CD4-positive, alpha-beta T cell treated with Interleukin-1 beta for 1 hour (primary cell): ENCODE measurements at places on chromosomes 2 and 18.
A peak's percentile ranks its signal among the peaks of the same experiment; 100 is the strongest.

DNA sequence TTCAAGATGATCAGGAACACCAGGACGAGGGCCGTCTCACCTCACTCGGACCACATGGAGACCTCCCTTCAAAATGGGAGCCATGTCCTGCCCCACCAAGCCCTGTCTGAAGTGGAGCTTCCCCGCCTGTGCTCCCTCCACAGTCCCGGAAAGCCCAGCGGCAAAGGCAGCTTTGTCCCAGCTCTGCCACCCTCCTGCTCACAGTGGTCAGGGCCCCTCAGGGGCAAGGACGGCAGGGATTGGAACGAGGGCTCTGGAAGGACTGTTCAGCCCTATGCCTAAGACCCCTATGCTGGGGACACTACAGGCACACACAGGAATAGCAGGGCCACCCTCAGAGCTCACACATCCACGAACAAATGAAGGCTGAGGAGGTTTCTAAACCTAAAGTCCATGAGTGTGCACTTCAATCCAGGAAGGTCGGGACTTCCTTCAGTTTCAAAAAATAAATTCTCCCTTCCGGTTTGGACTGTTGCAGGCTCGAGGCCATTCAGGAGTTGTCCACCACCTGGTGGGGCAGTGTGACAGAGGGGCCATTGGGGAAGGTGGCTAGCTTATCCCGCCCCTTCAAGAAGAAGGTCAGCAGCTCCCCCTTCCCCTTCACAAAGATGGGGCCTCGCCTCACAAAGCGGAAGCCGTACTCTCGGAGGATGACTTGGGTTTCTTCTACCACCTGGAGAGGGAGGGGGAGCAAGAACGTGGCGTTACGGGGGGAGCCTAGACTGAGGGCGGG lies 26.4 kb downstream of the CENPO start:
- DNase-seq: no peak

DNA sequence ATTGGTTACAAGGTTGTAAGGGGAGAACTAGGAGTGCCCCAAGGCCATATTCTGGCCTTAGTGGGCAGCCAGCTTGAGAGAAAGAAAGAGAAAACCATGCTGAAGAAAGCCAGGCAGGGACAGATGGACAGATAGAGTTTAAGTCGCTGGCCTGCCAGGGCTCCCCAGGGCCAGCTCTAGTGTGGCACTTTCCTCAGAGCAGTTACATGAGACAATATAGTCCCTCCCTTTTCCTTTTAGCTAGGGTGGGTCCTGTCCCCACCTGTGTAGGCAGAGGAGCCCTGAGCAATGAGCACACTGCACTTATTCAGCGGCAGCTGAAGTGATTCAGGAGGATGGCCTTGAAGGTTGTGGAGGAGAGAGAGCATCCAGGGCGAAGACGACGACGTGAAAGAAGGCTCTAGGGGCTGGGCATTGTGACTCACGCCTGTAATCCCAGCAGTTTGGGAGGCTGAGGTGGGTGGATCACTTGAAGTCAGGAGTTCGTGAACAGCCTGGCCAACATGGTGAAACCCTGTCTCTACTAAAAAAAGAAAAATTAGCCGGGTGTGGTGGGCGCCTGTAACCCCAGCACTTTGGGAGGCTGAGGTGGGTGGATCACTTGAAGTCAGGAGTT lies 152.0 kb upstream of the SLC1A4 start:
- DNase-seq: no peak

DNA sequence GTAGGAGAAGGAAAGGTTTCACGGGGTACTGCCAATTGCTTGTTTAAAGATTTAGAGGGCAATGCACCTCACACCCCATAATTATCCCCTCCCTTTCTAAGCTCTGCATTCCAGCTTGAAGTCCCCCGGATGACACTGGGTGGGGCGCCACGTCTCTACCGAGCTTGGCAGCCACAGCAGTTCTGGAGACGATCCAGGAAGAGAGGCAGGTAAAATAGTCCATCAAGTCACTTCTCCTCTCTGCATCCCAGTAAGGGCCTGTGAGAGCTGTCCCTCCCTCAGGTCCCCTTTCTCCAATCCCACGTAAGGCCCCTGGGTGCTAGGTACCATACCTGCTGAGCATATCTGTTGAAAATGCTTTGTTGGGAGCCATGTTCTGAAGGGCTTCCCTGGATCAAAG lies 65.7 kb downstream of the CAPN13 start:
- DNase-seq: no peak

DNA sequence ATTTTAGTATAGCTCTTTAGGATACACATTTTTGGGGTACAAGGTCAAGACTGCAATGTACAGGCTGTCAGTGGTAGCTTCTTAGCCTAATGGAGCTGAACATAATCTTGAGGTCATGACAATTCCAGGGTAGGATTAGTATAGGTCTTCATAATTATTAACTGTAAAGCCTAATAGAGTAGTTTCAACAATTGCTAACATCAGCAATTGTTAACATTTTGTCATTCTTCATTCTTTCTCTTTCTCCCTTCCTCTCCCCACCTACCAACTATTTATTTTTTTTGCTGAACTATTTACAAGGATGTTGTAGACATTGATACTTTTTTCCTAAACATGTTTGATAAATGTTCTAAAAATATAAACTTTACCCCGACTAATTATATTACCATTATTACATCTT lies 461.3 kb upstream of the DCC start:
- DNase-seq: no peak

GRCh38 chr2:208798698-208799097 lies 392.1 kb downstream of the PTH2R start:
- no peak for DNase-seq

- DNase-seq: no peak
These were observed 97.4 kb downstream of the LRP1B start for GRCh38 chr2:142033393-142033792.

GRCh38 chr2:218995972-218996711 lies 2.9 kb upstream of the CRYBA2 start:
- DNase-seq: peak; percentile 72

DNA sequence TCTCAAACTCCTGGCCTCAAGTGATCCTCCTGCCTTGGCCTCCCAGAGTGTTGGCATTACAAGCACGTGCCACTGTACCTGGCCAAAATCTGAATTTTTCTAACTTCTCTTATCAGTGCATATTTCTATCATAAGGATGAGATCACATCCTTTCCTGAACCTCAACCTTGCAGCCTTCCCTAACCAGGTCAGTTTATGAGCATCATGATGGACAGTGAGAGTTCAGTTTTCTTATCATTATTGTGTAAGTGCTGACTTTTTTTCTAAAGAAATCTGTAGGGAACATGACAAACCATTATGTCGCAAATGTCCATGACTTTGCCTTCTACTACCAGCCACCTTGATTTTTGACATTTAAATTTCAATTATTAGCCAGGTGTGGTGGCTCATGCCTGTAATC lies 31.5 kb downstream of the MRPL33 start:
- no peak for DNase-seq

- DNase-seq: no peak
These were observed 30.4 kb upstream of the LAPTM4A start for GRCh38 chr2:20081841-20082240.

DNA sequence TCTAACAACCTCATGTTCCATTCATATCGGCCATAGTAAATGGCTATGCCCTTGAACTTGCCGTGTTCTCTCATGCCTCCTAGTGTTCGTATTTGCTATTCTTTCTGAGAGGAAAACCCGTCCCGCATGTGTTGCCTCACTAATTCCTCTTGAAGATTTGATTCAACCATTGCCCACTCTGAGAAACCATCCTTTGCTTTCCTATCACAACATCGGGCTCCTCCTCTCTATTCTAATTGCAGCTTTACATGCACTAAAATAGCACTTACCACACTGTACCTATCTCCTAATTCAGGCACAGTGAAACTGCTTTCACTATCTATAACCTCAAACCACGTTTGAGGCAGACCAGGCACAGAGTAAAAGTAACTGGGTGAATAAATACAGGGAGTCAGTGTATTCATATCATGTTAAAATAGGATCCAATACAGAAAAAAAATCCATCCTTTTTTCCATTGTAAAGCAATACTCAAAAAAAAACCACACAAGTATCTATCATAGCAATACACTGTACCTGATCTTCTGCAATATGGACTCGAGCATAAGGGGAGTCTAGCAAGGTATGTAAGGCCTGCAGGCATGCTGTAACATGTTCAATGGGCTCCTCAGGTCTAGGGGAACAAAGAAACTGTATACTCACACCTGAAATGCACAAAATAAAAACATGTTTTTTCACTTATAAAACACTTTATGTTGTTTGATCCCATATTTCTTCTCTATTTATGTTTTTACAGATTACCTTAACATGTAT lies 39.0 kb upstream of the STRN start:
- peak; percentile 33 for DNase-seq

DNA sequence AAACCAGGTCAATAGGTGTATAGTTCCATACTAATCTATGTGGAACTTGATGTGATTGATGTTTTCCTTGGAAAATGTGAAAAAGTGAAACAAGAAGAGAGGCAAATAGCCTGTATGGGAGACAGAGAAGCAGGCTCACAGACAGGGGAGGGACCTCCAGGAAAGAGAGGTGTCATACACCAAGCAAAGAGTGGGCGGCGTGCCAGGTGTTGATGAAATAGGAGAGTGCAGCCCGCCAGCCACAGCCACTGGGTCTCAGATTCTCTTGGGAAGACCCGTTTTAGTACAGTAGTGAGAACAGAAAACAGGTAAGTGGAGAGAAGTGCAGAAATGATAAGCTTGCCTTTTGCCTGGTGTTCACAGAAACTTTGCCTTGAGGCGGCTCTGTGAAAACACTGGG lies 301.9 kb downstream of the ZNF407 start:
- DNase-seq: no peak

DNA sequence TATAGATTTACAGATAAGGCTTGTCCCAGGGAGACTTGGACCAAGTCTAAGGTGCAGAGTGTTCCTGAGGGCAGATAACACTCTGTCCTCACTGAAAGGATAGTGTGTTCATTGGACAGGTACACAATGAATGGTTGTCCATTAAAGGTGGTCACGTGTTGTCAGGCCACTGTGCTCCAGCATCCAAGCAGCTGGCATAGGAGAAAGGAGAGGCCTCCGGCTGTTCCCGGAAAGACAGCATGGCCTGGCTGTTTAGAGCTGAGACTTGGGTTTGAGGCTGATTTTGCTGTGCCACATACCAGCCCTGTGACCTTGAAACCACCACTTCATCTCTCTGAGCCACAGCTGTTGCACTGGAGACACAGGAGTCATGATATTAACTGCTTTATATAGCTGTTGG lies 19.6 kb upstream of the SULT1C3 start:
- no peak for DNase-seq

GRCh38 chr2:239569401-239570090 lies 168.7 kb upstream of the HDAC4 start:
- no peak for DNase-seq

- DNase-seq: no peak
These were observed 134.2 kb downstream of the CALCRL start for GRCh38 chr2:187313831-187314230.

GRCh38 chr2:48221846-48222516 lies 308.0 kb upstream of the STON1 start:
- DNase-seq: no peak

DNA sequence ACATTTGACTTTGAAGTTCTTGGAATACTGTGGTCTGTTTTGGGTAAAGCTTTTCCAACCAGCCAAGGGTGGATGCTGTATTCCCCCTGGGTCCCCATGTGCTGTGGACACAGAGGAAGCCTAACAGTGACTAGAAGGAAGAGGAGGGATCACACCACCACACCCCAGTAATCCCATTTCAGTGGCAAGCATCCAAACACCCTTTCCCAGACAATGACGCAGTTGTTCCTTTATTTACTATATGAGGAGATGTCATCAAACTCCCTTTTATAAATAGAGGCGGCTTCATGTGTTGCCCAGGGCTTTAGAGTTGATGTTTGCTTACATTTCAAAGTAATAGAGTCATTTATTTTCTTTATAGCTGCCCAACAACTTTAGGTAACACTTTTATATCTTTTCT lies 959.4 kb upstream of the GYPC start:
- DNase-seq: no peak

DNA sequence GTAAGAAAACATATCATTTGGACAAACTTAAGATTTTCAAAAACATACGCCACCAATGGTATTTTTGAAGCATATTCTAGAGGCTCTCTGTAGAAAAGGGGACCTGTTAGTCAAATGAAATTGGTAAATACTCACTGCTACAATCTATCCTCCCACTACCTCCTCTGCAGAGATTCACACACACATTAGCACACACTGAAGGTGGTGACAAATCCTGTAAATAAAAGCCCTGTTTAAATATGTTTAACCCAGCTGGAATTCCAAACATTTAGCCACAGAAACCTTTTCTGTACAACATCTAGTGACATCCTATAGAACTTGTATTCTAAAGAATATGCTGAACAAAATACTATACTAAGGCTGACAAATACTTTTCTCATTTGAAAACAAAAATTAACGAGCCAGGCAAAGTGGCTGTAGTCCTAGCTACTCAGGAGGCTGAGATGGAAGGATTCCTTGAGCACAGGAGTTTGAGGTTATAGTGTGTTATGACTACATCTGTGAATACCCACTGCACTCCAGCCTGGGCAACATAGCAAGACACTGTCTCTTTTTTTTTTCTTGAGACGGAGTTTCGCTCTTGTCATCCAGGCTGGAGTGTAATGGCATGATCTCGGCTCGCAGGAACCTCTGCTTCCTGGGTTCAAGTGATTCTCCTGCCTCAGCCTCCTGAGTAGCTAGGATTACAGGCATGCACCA lies 25.9 kb downstream of the ALS2 start:
- no peak for DNase-seq

- DNase-seq: no peak
These were observed 61.3 kb downstream of the PMAIP1 start for GRCh38 chr18:59961070-59961469.

DNA sequence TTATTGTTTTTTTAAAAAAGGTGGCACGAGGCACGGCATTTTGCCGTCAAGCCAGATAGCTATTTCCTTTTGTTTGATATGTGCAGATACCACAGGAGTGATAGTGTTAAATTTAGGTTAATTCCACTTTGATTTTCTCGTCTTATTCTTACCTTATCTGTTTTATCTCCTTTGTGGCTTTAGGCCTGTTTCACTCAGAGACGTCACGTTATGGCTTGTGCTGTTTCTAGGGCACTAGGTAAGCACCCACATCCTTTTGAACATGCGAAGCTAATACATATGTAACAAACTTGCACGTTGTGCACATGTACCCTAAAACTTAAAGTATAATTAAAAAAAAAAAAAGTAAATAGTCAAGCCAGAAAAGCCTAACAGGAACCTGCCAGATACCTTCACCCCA lies 57.8 kb downstream of the C18orf63 start:
- DNase-seq: peak; percentile 84

DNA sequence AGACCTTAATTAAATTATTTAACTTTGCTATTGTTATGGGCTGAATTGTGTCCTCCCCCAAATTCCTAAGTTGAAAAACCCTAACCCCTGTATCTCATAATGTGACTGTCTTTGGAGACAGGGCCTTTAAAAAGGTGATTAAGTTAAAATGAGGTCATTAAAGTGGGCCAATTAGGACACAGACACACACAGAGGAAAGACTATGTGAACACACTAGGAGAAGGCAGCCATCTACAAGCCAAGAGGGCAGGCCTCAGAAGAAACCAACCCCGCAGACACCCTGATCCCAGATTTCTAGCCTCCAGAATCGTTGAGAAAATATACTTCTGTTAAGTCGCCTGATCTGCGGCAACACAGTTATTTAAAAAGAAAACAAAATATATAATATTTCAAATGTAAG lies 6.4 kb downstream of the STK17B start:
- peak; percentile 60 for DNase-seq

GRCh38 chr2:166106431-166107015 lies 21.3 kb downstream of the SCN1A start:
- DNase-seq: no peak
